ENCODE measurements at places on chromosomes 6 and 20.
A peak's percentile ranks its signal among the peaks of the same experiment; 100 is the strongest.

- no peak for DNase-seq
These were observed 52.7 kb upstream of the ELMO2 start for GRCh38 chr20:46458866-46459750.

- no peak for DNase-seq
These were observed 658 bp downstream of the RIN2 start for GRCh38 chr20:19758501-19759331.

GRCh38 chr6:40116832-40117231, 182.6 kb upstream of the MOCS1 start:
- DNase-seq, result no peak

DNA sequence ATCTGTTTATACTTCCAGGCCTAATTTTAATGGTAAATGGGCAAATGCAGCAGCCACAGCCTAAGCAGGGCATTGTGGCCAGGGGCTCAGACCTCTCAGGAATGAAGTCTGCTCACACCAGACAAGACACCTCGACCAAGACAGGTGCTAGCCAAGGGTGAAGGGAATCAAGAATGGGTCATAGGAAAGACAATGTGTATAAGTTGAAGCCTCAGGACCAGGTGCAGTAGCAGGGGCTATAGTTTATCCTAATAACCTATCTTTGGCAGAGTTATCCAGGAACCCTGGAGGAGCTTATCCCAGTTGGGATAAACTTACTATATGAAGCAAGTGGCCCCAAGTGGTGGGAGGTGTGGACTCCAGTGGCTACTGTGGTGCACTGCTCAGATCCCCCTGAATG, 165.0 kb upstream of the TAB2 start:
- no peak for DNase-seq

GRCh38 chr20:64258071-64258823, 2.7 kb downstream of the PCMTD2 start:
- no peak for DNase-seq

GRCh38 chr6:111524735-111525134, 41.7 kb upstream of the REV3L start:
- DNase-seq, result no peak

DNA sequence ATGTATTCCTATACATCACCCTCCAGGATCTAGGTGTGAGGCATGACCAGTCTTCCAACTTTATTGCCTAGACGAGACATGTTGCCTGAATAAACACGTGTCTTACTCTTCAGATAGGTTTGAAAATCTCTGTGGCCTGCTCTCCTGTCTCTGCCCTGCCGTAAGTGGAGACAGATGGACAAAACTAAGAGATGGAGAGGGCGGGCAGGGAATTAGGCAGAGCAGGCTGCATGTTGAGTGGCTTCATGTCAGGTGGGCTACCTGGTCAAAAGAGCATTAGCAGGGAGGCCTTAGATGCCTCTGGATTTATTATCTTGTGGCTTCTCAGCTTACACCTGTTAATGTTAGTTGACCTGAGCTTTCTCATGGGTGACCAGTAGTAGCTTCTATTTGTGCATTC, 59.0 kb upstream of the TULP4 start:
- no peak for DNase-seq

DNA sequence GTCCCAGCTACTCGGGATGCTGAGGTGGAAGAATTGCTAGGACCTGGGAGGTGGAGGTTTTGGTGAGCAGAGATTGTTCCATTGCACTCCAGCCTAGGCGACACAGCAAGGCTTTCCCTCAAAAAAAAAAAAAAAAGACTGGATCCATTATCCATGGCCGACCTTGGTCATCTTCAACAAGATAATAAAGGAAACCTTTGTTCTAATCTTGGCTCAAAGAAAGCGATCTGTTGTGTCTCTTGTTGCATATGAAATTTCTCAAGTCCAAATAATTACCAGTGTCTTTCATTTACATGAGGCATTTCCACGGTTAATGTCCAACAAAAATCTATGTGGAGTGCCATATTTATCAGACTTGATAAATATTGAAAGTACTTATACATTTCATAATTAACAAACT, 23.7 kb upstream of the KIF16B start:
- DNase-seq, result no peak

- no peak for DNase-seq
These were observed 19.7 kb upstream of the EFHC1 start for GRCh38 chr6:52400313-52401041.

GRCh38 chr6:4901386-4902061, 102.3 kb downstream of the RPP40 start:
- no peak for DNase-seq

DNA sequence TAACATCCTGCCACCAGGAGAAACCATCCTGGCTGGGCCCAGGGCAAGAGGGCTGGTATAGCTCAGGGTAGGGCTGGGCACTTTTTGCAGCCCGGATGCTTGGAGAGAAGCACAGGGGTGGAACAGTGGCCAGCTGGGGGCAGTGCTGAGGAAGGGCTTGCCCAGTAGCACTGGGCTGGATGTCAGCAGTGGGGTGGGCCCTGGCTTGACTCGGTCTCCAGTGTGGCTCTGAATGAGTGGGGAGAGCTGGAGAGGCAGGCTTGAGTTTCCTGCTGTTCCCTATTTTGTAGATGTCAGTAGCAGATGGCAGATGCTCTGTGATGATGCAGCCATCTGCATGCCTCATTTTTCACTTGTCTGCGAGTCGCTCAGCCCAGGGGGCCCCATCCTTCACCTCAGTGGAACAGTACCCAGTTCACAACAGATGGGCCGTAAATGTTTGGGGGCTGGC, 56.3 kb upstream of the TULP1 start:
- peak; percentile 36 for DNase-seq

DNA sequence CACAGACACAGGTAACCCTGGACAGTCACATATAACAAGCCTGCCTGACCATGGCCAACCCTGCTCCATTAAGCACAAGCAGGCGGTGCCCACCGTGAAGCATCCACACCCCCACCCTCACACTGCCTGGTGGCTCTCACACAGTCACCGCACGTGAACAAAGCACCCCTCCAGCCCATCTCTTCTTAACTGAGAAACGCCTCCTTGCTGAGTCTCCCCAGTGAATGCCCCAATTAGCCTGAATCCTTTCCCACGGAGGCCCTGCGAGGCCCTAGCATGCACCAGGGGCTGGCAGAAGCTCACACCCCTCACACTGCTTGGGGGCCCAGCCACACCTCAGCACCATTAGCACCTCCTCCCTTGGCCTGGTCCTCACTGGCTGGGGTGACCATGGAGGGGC, 72.3 kb downstream of the GRM4 start:
- DNase-seq, result no peak

GRCh38 chr6:41263267-41263666, 23.2 kb downstream of the TREM1 start:
- DNase-seq, result no peak

GRCh38 chr20:22758815-22759214, 174.4 kb upstream of the FOXA2 start:
- DNase-seq, result no peak

DNA sequence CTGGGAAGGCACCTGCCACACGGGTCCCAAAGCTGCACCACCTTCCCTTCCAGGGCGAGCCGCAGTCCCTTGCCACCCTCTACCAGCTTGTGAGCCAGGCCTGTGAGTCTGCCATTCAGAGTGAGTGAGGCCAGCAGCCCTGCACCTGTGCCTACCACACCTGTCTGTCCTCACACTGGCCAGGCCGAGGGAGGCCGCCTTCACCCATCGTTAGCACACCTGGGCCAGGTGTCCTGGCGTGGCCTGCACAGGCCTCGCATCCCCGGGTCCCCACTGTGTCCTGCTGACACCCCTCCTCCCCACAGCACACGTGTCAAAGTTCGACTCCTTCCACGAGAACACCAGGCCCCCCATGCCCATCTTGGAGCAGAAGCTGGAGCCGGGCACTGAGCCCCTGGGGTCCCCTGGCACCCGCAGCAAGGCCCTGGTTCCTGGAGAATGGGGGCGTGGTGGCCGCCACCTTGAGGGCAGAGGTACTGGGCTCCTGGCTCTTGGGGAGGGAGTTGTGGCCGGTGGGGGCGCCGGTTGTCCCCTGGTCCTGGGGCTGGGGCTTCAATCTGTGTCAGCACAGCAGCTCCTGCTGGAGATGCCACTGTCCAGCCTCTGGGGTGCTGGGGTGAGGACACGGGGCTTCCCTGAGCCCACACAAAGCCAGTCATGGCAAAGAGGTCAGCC, 33.0 kb downstream of the CHRNA4 start:
- no peak for DNase-seq

- DNase-seq, result peak; percentile 35
These were observed 41.1 kb downstream of the TOX2 start for GRCh38 chr20:43955750-43956191.

GRCh38 chr6:150600301-150601017, 774 bp downstream of the PLEKHG1 start:
- no peak for DNase-seq

DNA sequence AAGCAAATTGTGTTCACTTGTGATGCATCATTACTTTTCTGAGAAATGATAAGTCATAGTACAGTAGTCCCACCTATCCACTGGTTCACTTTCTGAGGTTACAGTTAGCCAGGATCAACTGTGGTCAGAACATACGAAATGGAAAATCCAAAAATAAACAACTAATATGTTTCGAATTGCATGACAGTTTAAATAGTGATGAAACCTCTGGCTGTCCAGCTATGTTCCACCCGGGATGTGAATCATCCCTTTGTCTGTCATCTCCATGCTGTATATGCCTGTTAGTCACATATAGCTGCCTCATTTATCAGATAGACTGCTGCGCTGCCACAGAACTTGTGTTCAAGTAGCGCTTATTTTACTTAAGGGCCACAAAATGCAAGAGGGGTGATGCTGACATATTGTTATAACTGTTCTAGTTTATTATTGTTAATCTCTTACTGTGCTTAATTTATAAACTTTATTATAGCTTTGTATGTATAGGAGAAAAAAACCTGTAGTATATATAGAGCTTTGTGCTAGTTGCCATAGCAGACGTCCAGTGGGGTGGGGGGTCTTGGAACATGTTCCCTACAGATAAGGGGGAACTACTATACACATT, 29.2 kb downstream of the AFDN start:
- DNase-seq, result peak; percentile 6

DNA sequence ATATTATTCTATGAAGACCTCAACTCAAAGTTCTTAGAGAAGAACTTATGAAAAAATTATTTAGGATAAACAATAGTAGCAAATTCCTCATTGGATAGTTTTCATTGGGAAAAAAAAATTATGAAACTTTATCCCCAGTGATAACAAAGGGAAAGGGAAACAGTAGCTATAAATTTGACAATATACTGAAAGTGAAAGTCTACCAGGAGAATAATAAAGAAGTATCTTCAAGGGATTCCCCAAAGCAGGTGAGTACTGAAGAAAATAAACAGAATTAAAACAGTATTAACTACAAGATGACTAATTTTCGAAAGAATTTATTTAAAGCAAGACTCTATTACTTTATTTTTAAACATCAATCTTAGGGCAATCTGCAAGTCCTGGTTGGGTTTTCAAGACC, 56.4 kb downstream of the REPS1 start:
- peak; percentile 16 for DNase-seq

Data from OCI-M1 (cell line).